RPMI7951 (cell line): ENCODE measurements at places on chromosomes 13 and 19. TPM values are rescaled to one million over a fixed set of nuclear protein-coding genes. Genes with fewer than 3 reads are reported as not detected.

The DACT3 gene
- total RNA-seq: 2.2 and 3.3 TPM in 2 replicates

The UQCR11 gene
- 124 and 144 TPM in 2 replicates for total RNA-seq

The IGFL1 gene
- total RNA-seq: not detected in 2 replicates

The ZNF112 gene
- 6.2 TPM in 2 replicates for total RNA-seq

The SRRM5 gene
- total RNA-seq: 0.10 and 0.12 TPM in 2 replicates

The TRMT1 gene
- 39.7 and 46.4 TPM in 2 replicates for total RNA-seq

The TRIP10 gene
- total RNA-seq: 31.0 and 34.6 TPM in 2 replicates

The ZNF541 gene
- total RNA-seq: not detected in 2 replicates

The LGALS14 gene
- not detected in 2 replicates for total RNA-seq

The RPS19 gene
- 1,675 and 2,627 TPM in 2 replicates for total RNA-seq

The ZNF135 gene
- total RNA-seq: 0.72 and 0.88 TPM in 2 replicates

The ZNF763 gene
- total RNA-seq: 1.1 and 4.7 TPM in 2 replicates

The CAMSAP3 gene
- not detected in 2 replicates for total RNA-seq

The CRB3 gene
- not detected in 2 replicates for total RNA-seq

The ARRDC2 gene
- total RNA-seq: 8.8 and 11.3 TPM in 2 replicates

The HPN gene
- 0.10 TPM in 1 of 2 replicates, not detected in the other for total RNA-seq

The LRFN3 gene
- total RNA-seq: 4.2 and 5.5 TPM in 2 replicates

The CBY2 gene
- not detected in 2 replicates for total RNA-seq

The LGALS4 gene
- not detected in 2 replicates for total RNA-seq

The NLRP12 gene
- total RNA-seq: not detected in 2 replicates

The RUBCNL gene
- not detected in 2 replicates for total RNA-seq

The CLEC4G gene
- total RNA-seq: not detected in 2 replicates

The PSG1 gene
- 0.24 TPM in 1 of 2 replicates, not detected in the other for total RNA-seq

The ZNF837 gene
- 1.1 and 1.8 TPM in 2 replicates for total RNA-seq

The LYL1 gene
- total RNA-seq: 4.1 and 6.0 TPM in 2 replicates

The FNDC3A gene
- total RNA-seq: 29.5 and 40.0 TPM in 2 replicates

The CEACAM4 gene
- total RNA-seq: not detected in 2 replicates

The TSSK6 gene
- 0.68 and 0.96 TPM in 2 replicates for total RNA-seq

The FOXO1 gene
- 1.2 and 1.6 TPM in 2 replicates for total RNA-seq

The FGF22 gene
- total RNA-seq: 0.39 TPM in 1 of 2 replicates, not detected in the other

The TGFBR3L gene
- 0.36 and 2.1 TPM in 2 replicates for total RNA-seq
